Thymus (tissue), 14 donors: ENCODE measurements at places on chromosomes 2 and 18. TPM values are rescaled to one million over a fixed set of nuclear protein-coding genes. Genes with fewer than 3 reads are reported as not detected.

DNA sequence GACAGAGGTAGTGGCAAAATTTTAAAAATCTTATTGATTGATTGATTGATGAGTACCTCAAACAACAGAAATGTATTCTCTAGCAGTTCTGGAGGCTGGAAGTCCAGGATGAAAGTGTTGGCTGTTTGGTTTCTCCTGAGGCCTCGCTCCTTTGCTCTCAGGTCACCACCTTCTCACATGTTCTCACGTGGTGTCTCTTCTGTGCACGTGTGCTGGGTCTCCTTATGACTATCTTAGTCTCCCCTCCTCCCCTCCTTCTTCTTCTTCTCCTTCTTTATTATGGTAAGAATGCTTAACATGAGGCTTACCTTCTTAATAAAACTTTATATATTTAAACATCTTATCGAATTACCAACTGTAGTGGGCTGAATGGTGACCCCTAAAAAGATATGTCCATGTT lies 446.0 kb upstream of the SPHKAP start:
- DNase-seq = no peak

The PARD6G gene
- polyA plus RNA-seq = 13.6 TPM

GRCh38 chr2:2669316-2669715 lies 338.2 kb upstream of the MYT1L start:
- no peak for DNase-seq

The ADD2 gene
- polyA plus RNA-seq = 0.46 TPM

DNA sequence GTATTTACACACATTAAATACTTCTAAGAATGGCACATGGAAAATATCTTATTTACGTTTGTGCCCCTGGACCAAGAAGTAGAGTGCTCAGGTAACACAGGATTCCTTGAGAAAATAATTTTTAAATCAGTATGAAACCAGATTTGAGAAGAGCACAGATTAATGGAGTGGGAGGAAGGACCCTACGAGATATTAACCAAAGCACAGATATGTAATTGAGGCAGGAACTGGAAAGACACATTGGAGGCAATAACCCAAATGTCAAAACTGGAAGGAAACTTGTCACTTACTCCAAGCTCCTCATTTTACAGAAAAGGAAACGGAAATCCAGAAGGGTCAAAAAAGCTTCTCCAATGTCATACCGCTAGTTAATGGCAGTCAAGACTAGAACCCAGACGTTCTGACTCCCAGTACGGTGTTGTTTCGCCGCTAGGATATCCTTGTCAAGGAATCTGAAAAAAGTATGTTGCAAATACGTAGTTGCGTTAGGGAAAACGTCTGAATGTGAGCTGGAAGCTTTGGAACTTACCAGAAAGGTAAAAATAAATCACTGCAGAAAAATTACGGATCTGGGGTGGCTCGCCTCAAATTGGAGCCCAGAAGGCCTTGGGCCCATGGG lies 634 bp downstream of the MTIF2 start:
- no peak for DNase-seq

DNA sequence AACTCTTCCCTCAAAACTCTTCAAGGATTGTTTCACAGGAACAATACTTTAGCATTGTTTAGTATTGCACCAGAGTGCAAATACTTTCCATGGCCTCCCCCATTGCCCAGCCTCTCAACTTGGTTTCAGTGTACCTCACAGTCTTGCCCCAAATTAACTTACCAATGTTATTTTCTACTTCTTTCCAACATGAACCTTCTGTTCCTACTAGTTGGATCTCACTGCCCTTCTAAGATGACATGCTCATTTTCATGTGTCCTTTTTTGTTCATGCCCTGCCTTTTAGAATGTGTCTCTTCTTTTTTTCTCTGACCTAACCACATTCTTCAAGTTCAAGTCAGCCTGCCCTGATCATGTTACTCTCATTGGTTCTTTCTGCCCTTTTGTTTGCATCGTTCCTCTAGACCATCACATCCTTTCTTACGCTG lies 4.1 kb downstream of the SPATS2L start:
- no peak for DNase-seq
